ENCODE measurements at places on chromosomes 13 and 19.

GRCh38 chr13:77502104-77502720 is 33.3 kb upstream of the SCEL start:
- DNase-seq = no peak

DNA sequence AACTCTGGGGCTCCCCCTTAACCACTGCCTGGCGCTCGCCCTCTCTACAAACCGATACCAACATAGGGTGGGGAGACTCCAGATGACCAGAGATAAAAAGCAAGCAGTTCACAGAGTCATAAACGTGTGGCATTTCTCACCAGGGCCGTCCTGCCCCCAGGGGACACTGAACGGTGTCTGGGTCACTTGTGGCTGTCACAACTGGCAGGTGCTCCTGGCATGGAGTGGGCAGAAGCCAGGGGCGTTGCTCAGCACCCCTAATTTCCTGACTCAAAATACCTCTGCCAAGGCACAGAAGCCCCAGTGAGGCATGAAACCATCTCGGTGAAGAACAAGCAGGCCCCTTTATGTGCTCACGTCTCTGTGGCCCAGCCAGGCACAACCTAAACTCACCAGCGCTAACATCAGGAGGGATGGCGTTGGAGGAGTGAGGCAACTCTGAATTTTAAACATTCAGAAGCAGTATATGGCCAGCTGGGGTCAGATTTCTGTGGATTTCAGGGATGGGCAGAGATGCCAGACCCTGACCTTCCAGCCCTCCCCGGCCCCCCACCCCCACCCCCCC is 1.8 kb downstream of the PIP5K1C start:
- DNase-seq = no peak

DNA sequence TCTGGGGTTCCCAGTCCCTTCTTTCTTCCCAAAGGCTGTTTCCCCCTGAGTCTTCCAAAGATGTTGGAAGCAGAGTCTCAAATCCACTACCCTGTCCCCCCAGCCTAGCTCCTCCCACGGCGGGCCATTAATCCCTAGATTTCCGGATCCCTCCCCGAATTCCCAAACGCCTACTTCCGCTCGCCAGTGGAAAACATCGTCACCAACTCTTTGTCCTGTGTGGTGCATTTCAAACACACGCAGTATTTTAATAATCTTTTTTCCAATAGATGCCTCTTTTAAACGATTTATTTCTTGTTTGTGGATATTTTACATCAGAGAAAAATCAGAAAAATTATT is 610 bp downstream of the ZNF791 start:
- DNase-seq = no peak

GRCh38 chr19:15296841-15297415 is 35.4 kb downstream of the BRD4 start:
- no peak for DNase-seq

DNA sequence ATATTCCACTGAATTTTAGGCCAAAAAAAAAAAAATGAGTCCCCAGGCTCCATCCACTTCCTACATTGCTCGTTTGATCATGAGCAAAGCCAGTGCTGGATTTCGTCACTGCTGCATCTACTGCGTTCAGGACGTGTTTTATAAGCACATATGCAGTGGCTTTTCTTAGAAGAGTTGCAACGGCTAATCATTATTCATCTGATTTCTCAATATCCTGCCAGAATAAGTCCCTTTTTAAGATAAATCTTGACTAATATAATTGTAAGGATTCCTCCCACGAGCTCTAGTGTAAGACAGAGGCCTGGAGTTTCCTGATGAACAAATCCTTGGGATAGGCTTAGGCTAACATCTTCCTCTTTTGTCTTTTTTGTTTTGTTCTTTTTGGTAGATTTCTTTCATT is 19.5 kb downstream of the FAM124A start:
- DNase-seq = no peak

GRCh38 chr13:85640727-85641126 is 158.5 kb downstream of the SLITRK6 start:
- DNase-seq = no peak

- DNase-seq = no peak
Observed at GRCh38 chr13:42363941-42364612, 92.1 kb downstream of the AKAP11 start.

GRCh38 chr13:110444226-110444653 is 117.3 kb downstream of the RAB20 start:
- DNase-seq = no peak

DNA sequence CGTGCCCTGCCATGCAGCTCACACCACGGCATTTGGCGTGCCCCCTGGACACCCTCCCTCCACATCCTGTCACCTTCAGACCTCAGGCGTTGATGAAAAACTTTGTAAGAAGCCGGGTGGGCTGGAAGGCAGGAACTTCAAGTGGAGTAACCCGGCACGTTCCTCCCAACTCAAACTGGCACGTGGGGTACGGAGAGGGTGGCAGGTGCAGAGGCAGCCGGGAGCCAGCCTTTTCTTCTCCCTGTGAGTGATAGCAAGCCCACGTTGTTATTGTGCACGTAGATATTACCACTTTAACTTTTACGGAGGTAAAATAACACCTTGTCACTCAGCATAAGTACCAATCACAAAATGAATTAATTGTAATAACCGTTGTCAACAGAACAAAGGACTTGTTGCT is 198.0 kb downstream of the ZNF536 start:
- DNase-seq = no peak

GRCh38 chr13:51781246-51782022 is 22.5 kb downstream of the DHRS12 start:
- no peak for DNase-seq

DNA sequence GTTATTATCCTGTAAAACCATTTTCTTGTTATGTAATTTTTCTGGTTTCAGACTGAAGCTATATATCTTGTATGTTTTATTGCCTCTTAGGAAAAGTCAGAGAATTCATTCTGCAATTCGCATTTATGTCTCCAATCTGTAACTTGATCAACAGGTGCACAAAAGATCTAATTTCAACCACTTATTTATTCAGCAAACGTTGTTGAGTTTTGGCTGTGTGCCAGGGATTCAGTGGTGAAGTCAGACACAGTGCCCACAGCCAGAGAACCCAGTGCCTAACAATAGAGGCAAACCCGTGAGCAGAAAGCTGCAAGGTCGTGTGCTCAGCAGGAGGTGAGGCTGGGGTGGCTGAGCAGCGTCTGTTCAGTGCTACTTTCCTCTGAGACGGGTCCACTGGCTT is 119.5 kb upstream of the MCF2L start:
- no peak for DNase-seq

GRCh38 chr13:27182844-27183497 is 11.4 kb upstream of the USP12 start:
- no peak for DNase-seq
